Peyer's patch (tissue), 4 donors: ENCODE measurements at places on chromosomes 3 and 15. TPM values are rescaled to one million over a fixed set of nuclear protein-coding genes. Genes with fewer than 3 reads are reported as not detected.

Gene AHSG
- total RNA-seq: not detected

Gene GDPGP1
- total RNA-seq: 19.7 TPM

Gene ATP13A5
- total RNA-seq: not detected

DNA sequence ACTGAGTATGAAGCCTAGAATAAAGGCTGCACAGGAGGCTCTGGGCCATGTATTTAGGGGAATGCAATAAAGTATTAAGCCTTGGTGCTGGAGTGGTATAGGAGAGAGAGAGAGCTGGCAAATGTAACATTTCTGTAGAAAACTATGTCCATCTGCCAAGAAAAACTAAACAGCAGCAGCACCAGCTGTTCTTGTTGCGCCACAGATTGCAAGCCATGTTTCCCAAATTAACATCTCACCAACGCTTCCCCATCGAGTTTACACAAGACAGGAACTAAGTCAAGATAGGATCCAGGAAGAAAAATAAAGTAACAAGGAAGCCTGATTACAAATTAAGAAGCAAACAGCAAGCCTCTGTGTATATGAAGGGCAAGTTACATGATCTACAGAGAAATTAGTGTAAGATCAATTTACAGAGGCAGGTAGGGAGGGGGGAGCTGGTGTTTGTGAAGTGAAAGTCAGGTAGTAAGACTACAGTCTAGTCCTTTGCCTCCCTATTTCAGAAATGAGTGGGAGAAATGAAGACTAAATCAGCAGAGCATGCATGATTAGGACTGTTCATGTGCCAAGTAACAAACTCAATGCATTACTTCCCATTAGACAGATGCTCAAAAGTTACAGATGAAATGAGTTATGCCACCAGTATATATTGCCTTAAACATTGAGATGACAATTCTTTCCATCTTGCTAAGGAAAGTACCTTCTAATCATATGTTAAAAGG, 900.5 kb downstream of the EPHA3 start:
- DNase-seq: no peak

- no peak for DNase-seq
These were observed 303.0 kb downstream of the PLOD2 start for GRCh38 chr3:145857956-145858355.

- no peak for DNase-seq
These were observed 11.8 kb downstream of the MITF start for GRCh38 chr3:69751074-69751476.

- DNase-seq: no peak
These were observed 28.5 kb upstream of the POLG start for GRCh38 chr15:89363133-89363532.

DNA sequence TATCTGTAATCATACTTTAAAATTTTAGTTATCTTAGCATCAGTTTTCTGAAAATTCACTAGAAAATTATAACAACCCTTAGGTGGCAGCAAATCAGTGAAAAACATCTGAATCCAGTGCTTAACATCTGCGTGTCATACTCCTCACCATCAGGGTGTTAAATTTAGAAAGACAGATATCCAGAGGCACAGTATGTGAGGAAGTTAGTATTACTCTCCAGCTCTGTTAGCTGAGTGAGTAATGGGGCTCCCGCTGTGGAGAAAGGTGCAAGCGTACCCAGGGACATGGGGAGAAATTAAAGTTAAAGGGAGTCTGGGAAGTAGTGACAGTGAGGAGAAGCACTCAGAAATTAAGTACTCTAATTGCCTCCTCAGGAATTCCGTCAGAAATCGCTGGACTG, 50.9 kb downstream of the CEP63 start:
- DNase-seq: no peak

DNA sequence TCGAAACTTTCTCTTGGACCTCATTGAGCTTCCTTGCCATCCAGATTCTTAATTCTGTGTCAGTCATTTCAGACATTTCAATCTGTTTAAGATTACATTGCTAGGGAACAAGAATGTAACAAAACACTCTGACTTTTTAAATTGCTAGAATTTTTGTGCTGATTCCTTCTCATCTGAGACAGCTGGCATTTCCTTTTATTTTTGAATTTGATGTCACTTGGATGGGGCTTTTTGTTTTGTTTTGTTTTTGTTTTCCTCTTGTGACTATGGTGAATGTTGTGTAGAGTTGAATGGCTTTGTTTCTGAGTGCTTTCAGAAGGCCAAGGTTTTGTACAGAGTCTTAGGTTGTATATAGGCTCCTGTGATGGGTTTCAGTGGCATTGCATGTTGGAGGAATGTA, 1129.3 kb downstream of the NAALADL2 start:
- DNase-seq: no peak

- DNase-seq: no peak
These were observed 528.4 kb upstream of the RGMA start for GRCh38 chr15:93617443-93617842.
